Muscle of leg (tissue), 16 donors: ENCODE measurements at places on chromosomes 4 and X. TPM values are rescaled to one million over a fixed set of nuclear protein-coding genes. Genes with fewer than 3 reads are reported as not detected.

The IGBP1 gene
- total RNA-seq = 120 TPM

DNA sequence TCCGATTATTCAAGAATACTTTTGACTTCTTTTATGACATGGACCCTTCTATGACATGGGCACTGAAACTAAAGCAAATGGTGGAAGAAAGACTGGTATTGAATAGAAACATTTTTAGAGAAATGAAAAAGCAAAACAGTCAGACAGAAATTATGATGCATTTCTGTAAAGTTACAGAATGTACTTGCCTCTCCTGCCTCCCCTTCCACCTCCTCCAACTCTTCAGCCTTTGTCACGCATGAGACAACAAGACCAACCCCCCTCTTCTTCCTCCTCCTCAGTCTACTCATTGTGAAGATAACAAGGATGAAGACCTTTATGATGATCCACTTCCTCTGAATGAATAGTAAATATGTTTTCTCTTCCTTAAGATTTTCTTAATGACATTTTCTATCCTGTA is 46.3 kb upstream of the HUWE1 start:
- no peaks in the 10 kb centered on the region for H3K36me3 ChIP-seq
- H3K4me3 ChIP-seq = no peak overlapping the region
- no peak overlapping the region for H3K27ac ChIP-seq
- DNase-seq = no peak
- H3K27me3 ChIP-seq = peaks cover 8% of the 10 kb centered on the region
- no peaks in the 10 kb centered on the region for H3K4me1 ChIP-seq

The CYLC1 gene
- not detected for total RNA-seq

- DNase-seq = no peak
- no peaks in the 10 kb centered on the region for H3K4me1 ChIP-seq
- no peaks in the 10 kb centered on the region for H3K27me3 ChIP-seq
- no peaks in the 10 kb centered on the region for H3K36me3 ChIP-seq
- H3K27ac ChIP-seq = no peak overlapping the region
- H3K4me3 ChIP-seq = no peak overlapping the region
Measured at GRCh38 chr4:33850371-33850902, 2393.9 kb downstream of the ARAP2 start.

- DNase-seq = peak; percentile 35
- no peak overlapping the region for H3K4me3 ChIP-seq
- H3K27me3 ChIP-seq = no peaks in the 10 kb centered on the region
- no peak overlapping the region for H3K27ac ChIP-seq
Measured at GRCh38 chr4:132642016-132642817, 506.9 kb upstream of the PCDH10 start.

GRCh38 chr4:11119474-11119873 is 309.2 kb downstream of the HS3ST1 start:
- no peak overlapping the region for H3K27ac ChIP-seq
- H3K4me1 ChIP-seq = no peaks in the 10 kb centered on the region
- H3K27me3 ChIP-seq = no peaks in the 10 kb centered on the region
- no peak overlapping the region for H3K4me3 ChIP-seq

DNA sequence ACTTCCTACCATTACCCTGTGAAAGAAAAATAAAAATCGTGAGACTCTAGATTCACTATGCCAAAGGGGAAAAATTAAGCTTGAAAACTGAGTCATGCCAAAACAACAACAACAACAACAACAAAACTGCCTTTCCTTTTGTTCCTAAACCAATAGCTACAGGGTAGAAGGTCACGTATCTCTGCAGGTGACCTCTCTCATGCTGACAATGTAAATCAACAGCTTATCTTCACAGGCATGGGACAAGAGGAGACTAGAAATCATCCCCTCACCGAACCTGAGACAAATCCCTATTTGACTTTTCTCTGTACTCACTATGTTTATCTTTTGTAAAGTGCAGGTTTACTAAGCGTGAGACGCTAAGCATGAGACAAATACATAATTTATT is 20.5 kb upstream of the AADAT start:
- H3K27ac ChIP-seq = no peak overlapping the region
- no peaks in the 10 kb centered on the region for H3K27me3 ChIP-seq
- DNase-seq = no peak
- H3K4me1 ChIP-seq = no peaks in the 10 kb centered on the region
- no peaks in the 10 kb centered on the region for H3K36me3 ChIP-seq

The PAGE5 gene
- not detected for total RNA-seq

The CLNK gene
- 0.04 TPM for total RNA-seq

DNA sequence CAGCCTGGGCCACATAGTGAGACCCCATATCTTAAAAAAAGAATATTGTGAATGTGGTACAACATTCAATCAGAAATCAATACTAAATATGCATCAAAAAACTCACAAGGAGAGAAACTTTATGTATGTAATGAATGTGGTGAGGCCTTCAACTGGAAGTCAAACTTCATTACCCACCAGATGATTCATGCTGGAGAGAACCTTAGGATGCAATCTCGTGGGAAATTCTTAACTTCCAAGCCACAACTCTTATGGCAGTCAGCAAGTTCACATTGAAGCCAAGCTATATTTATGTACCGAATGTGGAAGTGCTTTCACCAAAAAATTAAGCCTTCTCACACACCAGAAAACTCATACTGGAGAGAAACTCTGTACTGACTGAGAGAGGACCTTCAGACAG is 84.5 kb upstream of the UXT start:
- H3K4me1 ChIP-seq = no peaks in the 10 kb centered on the region
- no peaks in the 10 kb centered on the region for H3K36me3 ChIP-seq
- H3K27ac ChIP-seq = no peak overlapping the region
- no peaks in the 10 kb centered on the region for H3K27me3 ChIP-seq
- H3K4me3 ChIP-seq = no peak overlapping the region

DNA sequence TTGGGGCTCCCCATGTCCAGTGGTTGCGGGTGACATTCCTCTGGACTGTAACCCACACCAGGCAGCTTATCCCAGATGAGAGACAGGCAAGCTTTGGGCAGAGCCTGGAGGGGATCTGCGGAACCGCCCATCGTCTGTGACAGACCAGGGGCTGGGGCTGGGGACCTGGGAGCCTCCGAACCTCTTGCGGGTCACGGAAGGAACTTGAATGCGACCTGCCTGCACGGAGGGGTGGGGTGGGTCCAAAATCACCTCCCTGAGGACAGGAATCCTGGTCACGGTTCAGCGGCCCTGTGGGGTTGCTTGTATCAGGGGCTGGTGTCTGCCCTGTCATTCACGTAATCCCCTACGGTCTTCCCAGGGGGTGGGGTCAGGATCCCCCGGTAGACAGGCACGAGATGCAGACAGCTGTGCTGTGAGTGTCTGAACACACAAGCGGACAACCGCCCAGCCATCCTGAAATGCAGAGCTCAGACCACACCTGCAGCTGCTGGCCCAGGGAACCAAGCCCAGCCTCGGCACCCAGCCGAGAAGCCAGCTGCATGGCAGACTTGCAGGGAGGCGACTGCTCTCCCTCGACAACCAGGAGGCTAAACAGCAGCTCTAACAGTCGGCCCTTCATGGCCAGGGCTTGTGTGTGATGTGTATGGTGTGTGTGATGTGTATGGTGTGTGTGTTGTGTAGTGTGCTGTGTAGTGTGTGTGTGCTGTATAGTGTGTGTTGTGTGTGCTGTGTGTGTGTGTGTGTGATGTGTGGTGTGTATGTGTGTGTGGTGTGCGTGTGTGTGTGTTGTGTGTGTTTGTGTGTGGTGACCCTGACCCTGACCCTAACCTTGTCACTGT is 105.9 kb upstream of the ADRA2C start:
- peaks cover 42% of the 10 kb centered on the region for H3K4me1 ChIP-seq
- peak; percentile 91 for DNase-seq
- H3K27me3 ChIP-seq = peaks cover 46% of the 10 kb centered on the region
- no peak overlapping the region for H3K27ac ChIP-seq

- no peaks in the 10 kb centered on the region for H3K36me3 ChIP-seq
- DNase-seq = peak; percentile 82
- H3K4me3 ChIP-seq = no peak overlapping the region
- H3K27ac ChIP-seq = no peak overlapping the region
- H3K27me3 ChIP-seq = no peaks in the 10 kb centered on the region
Measured at GRCh38 chr4:63898961-63899360, 510.3 kb downstream of the TECRL start.

- peak; percentile 9 for DNase-seq
- H3K4me1 ChIP-seq = no peaks in the 10 kb centered on the region
- H3K27ac ChIP-seq = no peak overlapping the region
- H3K36me3 ChIP-seq = no peaks in the 10 kb centered on the region
- no peak overlapping the region for H3K4me3 ChIP-seq
Measured at GRCh38 chr4:244471-244870, 60.8 kb downstream of the ZNF732 start.

The SOWAHB gene
- 0.13 TPM for total RNA-seq

- peak; percentile 68 for DNase-seq
- no peak overlapping the region for H3K4me3 ChIP-seq
- H3K4me1 ChIP-seq = no peaks in the 10 kb centered on the region
- H3K27me3 ChIP-seq = no peaks in the 10 kb centered on the region
- H3K36me3 ChIP-seq = no peaks in the 10 kb centered on the region
- H3K27ac ChIP-seq = no peak overlapping the region
Measured at GRCh38 chr4:71713611-71714203, 70.2 kb downstream of the GC start.

The FANCB gene
- total RNA-seq = 4.7 TPM

The TMEM33 gene
- 17.6 TPM for total RNA-seq

- no peaks in the 10 kb centered on the region for H3K27me3 ChIP-seq
- no peaks in the 10 kb centered on the region for H3K4me1 ChIP-seq
- H3K27ac ChIP-seq = no peak overlapping the region
Measured at GRCh38 chr4:81179326-81179725, 35.7 kb downstream of the PRKG2 start.

The DNAAF6 gene
- total RNA-seq = not detected

GRCh38 chrX:45527834-45528233 is 327.2 kb upstream of the DIPK2B start:
- no peaks in the 10 kb centered on the region for H3K4me1 ChIP-seq
- H3K27me3 ChIP-seq = no peaks in the 10 kb centered on the region
- no peak overlapping the region for H3K27ac ChIP-seq
- H3K4me3 ChIP-seq = no peak overlapping the region
- no peaks in the 10 kb centered on the region for H3K36me3 ChIP-seq

The KLHL4 gene
- total RNA-seq = 9.0 TPM

The GASK1B gene
- total RNA-seq = 39.7 TPM

GRCh38 chrX:71183341-71183740 is 38.7 kb downstream of the NLGN3 start:
- no peaks in the 10 kb centered on the region for H3K27me3 ChIP-seq
- peak; percentile 69 for DNase-seq
- H3K27ac ChIP-seq = peak overlapping the region; percentile 86
- no peaks in the 10 kb centered on the region for H3K36me3 ChIP-seq

The GJB1 gene
- 0.04 TPM for total RNA-seq

The GPC4 gene
- 34.1 TPM for total RNA-seq

- H3K27me3 ChIP-seq = no peaks in the 10 kb centered on the region
- no peak overlapping the region for H3K4me3 ChIP-seq
- no peaks in the 10 kb centered on the region for H3K36me3 ChIP-seq
Measured at GRCh38 chr4:26110493-26110892, 196.5 kb downstream of the SMIM20 start.

DNA sequence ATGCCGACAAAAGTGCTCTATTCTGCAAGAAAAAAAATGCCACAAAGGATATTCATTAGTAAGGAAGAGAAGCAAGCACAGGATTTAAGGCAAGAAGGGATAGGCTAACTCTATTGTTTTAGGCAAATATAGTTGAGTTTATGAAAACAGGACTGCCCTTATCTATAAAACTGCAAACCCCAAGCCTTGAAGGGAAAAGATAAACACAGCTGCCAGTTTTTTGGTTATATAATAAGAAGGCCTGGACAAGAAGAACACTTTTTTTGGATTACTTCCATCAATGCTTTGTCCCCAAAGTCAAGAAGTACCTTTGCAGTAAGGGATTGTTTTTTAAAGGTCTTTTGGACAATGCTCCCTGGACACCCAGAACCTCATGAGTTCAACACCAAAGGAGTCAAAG is 45.4 kb upstream of the WWC2 start:
- no peaks in the 10 kb centered on the region for H3K27me3 ChIP-seq
- no peaks in the 10 kb centered on the region for H3K36me3 ChIP-seq
- no peak for DNase-seq
- no peaks in the 10 kb centered on the region for H3K4me1 ChIP-seq

DNA sequence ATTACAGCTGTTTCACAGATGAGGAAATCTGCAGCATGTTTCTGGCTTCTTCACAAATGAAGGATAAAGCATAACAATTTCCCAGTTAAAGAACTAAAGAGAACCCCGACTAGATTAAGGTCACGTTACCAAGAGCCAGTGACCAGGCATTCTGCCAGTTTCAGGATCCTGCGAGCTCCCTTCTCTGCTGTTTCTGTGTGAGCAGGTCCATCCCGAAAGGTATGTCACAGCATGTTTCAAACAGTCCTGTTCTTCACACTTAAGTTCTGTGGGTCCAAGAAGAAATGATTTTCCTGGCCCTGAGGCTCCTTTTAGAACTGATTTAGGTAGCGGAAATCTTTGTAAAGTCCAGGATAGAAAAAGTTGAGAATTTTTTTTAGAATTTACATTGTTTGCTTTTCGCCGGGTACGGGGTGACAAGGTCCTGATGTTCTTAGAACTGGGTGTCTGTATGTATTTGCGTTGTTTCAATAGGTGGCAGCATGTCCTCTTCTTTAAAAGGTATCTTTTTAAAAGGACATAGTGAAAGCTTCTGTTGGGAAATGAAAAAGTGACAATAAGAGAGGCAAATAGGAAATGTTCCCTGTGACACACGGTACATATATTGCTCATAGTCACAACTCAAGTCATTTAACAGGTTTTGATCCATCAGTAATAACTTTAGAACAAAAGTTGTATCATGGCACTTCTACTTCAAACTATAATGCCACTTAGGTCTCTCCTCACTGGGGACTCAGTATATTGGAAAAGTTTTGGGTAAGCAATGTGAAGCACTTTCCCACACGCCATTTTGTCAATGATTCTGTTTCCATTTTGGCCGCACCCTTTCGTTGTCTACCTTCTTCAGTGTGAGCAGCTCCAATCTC is 18.4 kb downstream of the IL21 start:
- no peak overlapping the region for H3K4me3 ChIP-seq
- no peaks in the 10 kb centered on the region for H3K27me3 ChIP-seq
- DNase-seq = peak; percentile 70
- H3K4me1 ChIP-seq = no peaks in the 10 kb centered on the region
- no peaks in the 10 kb centered on the region for H3K36me3 ChIP-seq
- no peak overlapping the region for H3K27ac ChIP-seq

The DCAF8L2 gene
- total RNA-seq = not detected

The KLHL13 gene
- total RNA-seq = 47.1 TPM

The SGMS2 gene
- 14.8 TPM for total RNA-seq

- peak; percentile 11 for DNase-seq
- peaks cover 2% of the 10 kb centered on the region for H3K4me1 ChIP-seq
- H3K36me3 ChIP-seq = no peaks in the 10 kb centered on the region
- peak overlapping the region; percentile 85 for H3K27ac ChIP-seq
- peak overlapping the region; percentile 85 for H3K4me3 ChIP-seq
Measured at GRCh38 chr4:55854129-55854528, 681 bp downstream of the EXOC1 start.
